ENCODE measurements at places on chromosomes 2 and 18.

DNA sequence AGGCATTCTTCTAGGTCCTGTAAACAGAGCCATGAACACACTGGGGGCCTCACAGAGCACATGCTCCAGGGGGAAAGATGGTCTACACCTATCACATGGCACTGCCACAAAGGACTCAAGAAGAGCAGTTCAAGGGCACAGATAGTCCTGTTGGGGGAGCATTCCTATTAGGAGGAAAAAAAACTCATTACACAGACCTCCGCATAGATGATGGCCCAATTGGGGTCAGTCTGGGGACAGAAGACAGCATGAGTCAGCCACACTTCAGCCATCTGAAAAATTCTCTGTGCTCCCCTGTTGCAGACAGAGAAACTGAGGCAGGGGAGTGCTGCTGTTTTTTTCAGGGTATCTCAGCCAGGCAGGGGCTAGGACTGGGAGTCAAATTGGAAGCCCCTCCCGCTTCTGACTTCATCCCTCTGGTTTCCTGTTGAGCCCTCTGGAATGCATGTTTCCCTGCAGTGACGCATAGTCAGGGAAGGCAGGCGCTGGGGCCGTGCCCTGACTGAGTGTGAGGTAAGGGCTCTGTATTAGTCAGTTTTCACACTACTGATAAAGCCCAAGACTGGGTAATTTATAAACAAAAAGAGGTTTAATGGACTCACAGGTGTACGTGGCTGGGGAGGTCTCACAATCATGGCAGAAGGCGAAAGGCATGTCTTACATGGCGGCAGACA lies 67.9 kb downstream of the RHOB start:
- no peak for DNase-seq

- DNase-seq, result no peak
These were observed 43.2 kb downstream of the CLASP1 start for GRCh38 chr2:121605820-121606733.

DNA sequence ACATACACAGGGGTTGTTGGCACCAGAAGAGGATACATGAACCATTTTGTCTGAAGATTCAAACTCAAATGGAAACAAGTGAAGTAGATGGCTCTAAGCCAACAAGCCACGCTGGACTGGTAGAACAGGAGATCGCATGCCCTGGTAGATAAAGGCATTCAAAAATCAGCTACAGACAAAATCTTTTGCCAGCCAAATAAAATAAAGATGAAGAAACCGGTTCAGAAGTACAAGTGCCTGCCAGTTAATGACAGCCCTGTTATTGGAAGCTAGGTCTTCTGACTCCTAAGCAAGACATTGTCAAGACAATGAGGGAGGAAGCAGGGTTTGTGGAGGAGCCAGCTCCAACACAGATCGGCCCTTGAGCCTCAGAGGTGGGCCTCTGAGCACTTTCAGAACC lies 52.3 kb downstream of the EHD3 start:
- DNase-seq, result no peak

DNA sequence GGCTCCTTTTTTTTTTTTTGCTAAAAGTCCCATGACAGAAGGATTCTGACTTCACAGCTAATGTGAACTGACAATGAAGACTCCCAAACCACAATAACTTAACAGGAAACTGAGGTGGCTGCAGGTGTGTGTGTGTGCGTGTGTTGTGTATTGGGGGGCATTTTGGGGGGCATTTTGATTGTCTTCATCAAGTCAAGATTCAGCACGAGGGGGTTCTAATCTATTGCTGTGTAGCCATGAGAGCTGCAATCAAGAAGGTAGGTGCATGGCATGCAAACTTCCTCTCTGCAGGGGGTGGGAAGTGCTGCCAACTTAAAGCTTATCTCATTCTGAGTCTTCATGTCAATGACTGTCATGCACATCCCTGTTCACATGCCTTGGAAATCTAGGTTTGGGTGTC lies 25.2 kb downstream of the SPRED2 start:
- DNase-seq, result no peak

Measured in left renal cortex interstitium (tissue), 4 donors.